ENCODE measurements at places on chromosomes 13 and 19.

DNA sequence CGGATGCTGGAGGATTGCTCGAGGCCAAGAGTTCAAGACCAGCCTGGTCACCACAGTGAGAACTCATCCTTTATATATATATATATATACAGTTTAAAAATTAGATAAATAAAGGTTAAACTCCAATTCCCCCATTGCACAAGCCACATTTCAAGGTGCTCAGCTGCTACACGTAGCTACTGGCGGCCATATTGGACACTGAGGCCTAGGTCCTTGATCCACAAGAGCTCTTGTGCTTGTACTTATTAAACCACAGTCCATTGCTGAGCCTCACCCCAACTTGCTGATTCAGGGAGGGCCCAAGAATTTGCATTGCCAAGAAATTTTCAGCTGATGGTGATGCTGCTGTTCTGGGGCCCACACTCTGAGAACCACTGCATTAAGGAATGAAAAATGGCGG, 9.6 kb downstream of the TTC9B start:
- no peak for DNase-seq

DNA sequence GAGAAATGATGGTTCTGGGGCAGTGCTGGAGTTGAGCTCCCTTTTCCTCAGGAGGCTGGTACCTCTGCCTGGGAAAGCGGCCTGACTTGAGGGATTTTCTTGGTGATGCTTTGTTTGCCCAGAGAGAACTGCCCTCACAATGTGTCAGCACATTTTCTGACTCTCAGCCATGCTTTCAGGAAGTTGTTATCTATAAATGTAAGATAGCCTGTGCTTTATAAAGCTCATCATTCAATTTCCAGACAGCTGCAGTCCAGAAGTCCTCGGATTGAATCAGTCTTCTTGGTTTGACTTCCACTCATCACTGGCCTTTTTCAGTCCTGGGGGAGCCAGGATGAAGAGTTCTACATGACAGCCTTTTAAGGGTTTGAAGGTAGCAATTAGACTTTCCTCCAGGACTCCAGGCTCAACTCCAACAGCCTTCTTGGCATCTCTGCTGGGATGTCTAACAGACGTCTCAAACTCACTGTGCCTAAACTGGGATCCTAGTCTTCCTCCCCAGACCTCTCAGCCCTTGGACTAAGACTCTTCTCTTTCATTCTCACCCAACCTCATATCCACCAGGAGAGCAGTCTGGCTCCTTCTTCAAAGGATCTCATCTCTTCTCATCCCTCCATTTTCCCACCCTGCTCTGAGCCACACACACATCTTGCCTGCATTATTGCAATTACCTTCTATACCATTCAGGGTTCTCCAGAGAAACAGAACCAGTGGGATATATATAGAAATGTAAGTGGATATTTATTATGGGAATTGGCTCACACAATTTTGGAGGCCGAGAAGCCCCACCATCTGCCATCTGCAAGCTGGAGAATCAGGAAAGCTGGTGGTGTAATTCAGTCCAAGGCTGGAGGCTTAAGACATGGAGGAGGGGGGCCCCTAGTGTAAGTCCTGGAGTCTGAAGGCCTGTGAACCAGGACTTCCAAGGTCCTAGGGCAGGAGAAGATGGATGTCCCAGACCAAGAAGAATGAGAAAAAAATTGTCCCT, 13.1 kb downstream of the ERICH6B start:
- DNase-seq: no peak

DNA sequence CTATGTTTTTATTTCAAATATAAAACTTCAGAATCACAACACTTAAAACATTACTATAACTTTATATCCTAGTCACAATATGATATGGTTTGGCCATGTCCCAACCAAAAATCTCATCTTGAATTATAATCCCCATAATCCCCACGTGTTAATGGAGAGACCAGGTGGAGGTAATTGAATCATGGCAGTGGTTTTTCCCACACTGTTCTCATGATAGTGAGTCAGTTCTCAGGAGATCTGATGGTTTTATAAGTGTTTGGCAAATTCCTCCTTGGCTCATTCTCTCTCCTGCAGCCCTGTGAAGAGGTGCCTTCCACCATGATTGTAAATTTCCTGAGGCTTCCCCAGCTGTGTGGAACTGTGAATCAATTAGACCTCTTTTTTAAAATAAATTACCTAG, 307.6 kb downstream of the SPRY2 start:
- DNase-seq: no peak

GRCh38 chr19:46962030-46962570, 57.5 kb upstream of the NPAS1 start:
- DNase-seq: no peak

- DNase-seq: no peak
Observed at GRCh38 chr19:41029524-41030432, 38.7 kb downstream of the CYP2B6 start.

DNA sequence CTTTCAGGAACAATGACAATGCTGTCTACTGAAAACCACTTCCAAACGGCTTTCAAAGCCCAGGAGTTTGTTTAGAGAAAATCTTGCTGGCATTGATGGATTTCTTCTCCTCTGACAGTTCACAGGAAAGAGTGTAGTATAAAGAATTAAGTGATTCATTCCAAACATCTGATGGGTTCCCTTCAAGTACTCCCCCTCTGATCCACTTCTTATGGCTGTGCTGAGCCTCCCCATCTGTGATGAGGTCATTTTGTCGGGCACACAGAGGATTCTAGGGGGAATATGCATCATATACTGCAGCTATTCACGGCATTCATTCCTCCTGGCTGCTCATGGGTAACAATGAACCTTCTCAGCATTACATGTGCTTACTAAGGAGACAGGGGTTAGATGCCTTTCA, 107.9 kb downstream of the RGCC start:
- DNase-seq: no peak

DNA sequence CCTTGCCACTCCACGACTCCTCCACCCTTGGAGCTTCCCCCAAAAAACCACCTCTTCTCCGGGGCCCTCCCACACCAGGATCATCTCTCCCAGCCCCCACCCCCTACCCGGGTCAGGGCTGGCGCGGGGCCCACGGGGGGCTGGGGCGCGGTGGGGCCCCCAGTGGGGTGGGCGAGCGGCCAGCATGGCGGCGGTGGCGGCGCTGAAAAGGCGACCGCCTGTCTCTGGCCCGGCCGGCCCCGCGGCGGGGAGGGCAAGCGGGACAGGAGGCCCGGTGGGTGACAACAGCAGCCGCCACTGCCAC, 850 bp downstream of the DYRK1B start:
- DNase-seq: no peak

DNA sequence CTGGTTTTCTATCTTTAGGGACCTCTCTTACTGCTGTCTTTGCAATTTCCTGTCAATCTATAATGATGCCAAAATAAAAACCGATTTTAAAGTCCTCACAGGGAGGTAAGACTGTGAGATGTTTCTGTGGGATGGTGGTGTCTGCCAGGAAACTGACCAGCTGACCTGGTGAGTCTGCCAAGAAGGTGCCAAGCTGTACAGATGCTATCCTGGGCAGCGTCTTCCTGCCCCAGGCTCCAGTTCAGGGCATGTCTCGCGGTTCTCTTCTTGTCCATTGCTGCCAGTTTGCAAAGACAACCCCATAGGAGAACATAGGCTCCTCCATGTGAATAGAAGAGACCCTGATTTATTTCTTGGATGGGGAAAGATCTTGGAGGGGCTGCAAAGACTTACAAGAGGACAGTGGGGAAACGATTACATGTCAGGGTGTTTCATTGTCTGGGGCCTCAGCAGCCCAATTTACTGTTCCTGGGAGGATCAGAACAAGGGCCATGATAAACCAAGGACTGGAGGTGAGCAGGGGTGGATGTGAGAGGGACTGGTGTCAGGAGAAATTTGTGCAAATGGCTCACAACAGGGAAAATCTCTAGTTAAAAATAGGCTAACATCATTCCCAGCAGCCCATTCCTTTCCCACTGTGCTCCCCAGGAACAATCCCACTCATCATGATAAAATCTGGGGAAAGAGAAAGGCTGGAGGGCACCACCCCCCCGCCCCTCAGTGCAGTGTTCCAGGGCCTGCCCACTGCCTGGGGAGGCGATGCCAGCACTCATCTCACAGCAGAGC, 42.7 kb upstream of the VSTM2B start:
- no peak for DNase-seq

DNA sequence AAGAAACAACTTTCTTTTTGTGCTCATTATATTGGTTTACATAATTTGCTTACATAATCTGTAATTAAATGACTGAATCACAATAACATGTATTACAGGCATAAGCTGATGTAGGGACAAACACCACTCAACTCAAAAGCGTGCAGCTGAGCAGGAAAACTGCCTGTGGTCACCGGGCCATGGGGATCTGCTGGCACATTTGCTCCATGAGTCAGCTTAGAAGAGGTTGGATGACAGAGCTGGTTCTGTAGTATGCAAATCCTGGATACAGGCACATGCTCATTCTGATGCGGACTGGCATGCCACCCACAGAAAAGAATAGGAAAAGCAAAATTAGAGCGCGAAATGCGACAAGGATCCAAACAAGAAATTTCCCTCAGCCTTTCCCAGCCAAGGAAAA, 128.6 kb downstream of the USP12 start:
- DNase-seq: no peak

GRCh38 chr13:51324714-51325420, 14.6 kb upstream of the SERPINE3 start:
- no peak for DNase-seq
